ENCODE measurements at places on chromosomes 7 and 10. TPM values are rescaled to one million over a fixed set of nuclear protein-coding genes. Genes with fewer than 3 reads are reported as not detected.
A peak's percentile ranks its signal among the peaks of the same experiment; 100 is the strongest.

SP4 gene
- 4.8 TPM for total RNA-seq

- no peak for DNase-seq
Observed at GRCh38 chr10:15244635-15245197, 76.2 kb upstream of the NMT2 start.

GRCh38 chr10:110029450-110029849 lies 21.7 kb downstream of the ADD3 start:
- DNase-seq = no peak

- no peak for DNase-seq
Observed at GRCh38 chr7:118575393-118575948, 351.0 kb downstream of the ANKRD7 start.

GRCh38 chr10:67520924-67521520 lies 175.0 kb downstream of the CTNNA3 start:
- DNase-seq = peak; percentile 50

DNA sequence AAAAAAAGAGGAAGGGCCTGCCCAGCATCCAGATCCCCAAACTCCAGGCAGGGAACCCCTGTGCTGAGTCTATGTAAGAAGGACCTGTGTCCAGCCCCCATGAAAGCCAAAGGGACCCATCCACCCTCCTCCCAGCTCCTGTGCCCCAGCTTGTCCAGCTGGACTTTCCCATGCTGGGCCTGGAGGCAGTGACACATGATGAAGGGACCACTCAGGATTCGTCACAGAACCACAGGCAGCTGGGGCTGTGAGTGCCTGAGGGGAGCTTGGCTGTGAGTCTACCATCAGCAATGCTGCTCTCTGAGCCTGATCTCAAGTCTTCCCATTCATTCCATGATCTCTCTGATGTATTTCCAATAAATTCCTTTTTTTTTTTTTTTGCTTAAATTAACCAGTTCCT lies 36.2 kb upstream of the MNX1 start:
- DNase-seq = no peak

DNA sequence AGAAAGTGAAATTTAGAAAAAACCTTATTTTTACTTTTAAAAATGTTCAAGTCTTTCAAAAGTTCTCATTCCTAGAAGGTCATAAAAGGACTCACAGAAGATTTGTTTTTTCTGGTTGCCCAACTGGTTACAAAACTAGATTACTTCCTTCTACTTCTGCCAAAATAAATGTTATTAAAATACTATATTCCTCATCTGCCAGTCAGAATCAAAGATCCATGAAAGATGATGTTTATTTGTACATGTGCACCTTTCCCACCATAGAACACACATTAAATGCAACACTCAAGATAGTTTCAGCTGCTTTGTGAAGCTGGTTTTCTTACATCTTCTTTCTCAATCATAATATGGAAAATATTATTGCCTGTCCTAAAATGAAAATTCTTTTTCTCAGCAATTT lies 465.4 kb downstream of the ETV1 start:
- DNase-seq = no peak

GRCh38 chr7:145511004-145511403 lies 605.6 kb upstream of the CNTNAP2 start:
- DNase-seq = no peak

- no peak for DNase-seq
Observed at GRCh38 chr7:6157685-6158423, 114.6 kb downstream of the CYTH3 start.
